Activated naive CD4-positive, alpha-beta T cell treated with anti-CD3 and anti-CD28 coated beads for 36 hours (primary cell): ENCODE measurements at places on chromosomes 1 and 21. TPM values are rescaled to one million over a fixed set of nuclear protein-coding genes. Genes with fewer than 3 reads are reported as not detected.
A peak's percentile ranks its signal among the peaks of the same experiment; 100 is the strongest.

GRCh38 chr1:155078469-155079209 is at the start of gene EFNA3:
EFNA3 (plus strand) TSS chr1:155078837; CDS start chr1:155078942, 105 bp downstream.
- peak; percentile 63 for DNase-seq
- H3K27me3 ChIP-seq, result peaks cover 33% of the 10 kb centered on the region
- H3K4me1 ChIP-seq, result peaks cover 32% of the 10 kb centered on the region
- H3K27ac ChIP-seq, result no peak within 1 kb of the TSS
- no peaks in the 10 kb centered on the region for H3K36me3 ChIP-seq
- peak within 1 kb of the TSS; percentile 56 for H3K4me3 ChIP-seq

DNA sequence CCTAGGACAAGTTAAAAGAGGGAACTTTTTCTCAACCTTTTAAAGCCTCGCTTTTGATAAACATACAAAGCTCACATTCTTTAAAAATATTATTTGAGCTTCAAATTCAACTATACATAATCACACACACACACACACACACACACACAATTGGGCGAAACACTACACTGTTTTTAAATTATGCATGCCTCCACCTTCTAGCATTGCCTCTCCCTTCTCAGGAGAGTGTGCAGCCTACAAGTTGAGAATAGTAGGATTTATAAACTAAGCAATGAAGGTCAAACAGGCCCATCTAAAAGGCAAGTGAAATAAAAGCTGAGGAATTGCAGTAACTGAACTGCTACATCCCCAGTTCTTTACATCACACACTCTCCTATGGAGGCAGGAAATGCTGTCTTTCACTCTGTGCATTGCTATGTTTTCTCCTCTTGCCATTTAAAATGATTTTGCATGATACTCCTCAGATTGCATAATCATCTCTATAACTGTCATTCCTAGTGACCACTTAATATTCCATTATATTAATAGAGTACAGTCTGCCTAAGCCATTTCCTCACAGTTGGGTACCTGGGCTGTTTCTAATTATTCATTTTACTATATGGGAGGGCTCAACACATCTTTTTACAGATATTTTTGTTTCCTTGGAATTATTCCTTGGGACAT is 92.5 kb upstream of the KCNE2 start:
- DNase-seq, result no peak
- no peak overlapping the region for H3K4me3 ChIP-seq

GRCh38 chr1:102842606-102843005 is 265.7 kb downstream of the COL11A1 start:
- H3K4me3 ChIP-seq, result no peak overlapping the region
- DNase-seq, result no peak
- no peaks in the 10 kb centered on the region for H3K36me3 ChIP-seq
- no peak overlapping the region for H3K27ac ChIP-seq
- no peaks in the 10 kb centered on the region for H3K4me1 ChIP-seq

GRCh38 chr1:39277879-39278278 is 73.4 kb downstream of the MACF1 start:
- H3K27me3 ChIP-seq, result no peaks in the 10 kb centered on the region
- H3K4me3 ChIP-seq, result no peak overlapping the region
- DNase-seq, result no peak
- H3K4me1 ChIP-seq, result peaks cover 39% of the 10 kb centered on the region
- H3K36me3 ChIP-seq, result peaks cover 5% of the 10 kb centered on the region

GRCh38 chr1:97660431-97661105 is 260.3 kb downstream of the DPYD start:
- no peaks in the 10 kb centered on the region for H3K4me1 ChIP-seq
- DNase-seq, result no peak
- H3K27me3 ChIP-seq, result no peaks in the 10 kb centered on the region
- H3K4me3 ChIP-seq, result no peak overlapping the region

- peaks cover 4% of the 10 kb centered on the region for H3K4me1 ChIP-seq
- H3K27me3 ChIP-seq, result peaks cover 5% of the 10 kb centered on the region
- no peaks in the 10 kb centered on the region for H3K36me3 ChIP-seq
- H3K4me3 ChIP-seq, result no peak overlapping the region
Observed at GRCh38 chr1:164725401-164725800, 166.4 kb downstream of the PBX1 start.

GRCh38 chr1:108880850-108881249 is 4.1 kb downstream of the GPSM2 start:
- peaks cover 21% of the 10 kb centered on the region for H3K27me3 ChIP-seq
- no peaks in the 10 kb centered on the region for H3K36me3 ChIP-seq
- H3K27ac ChIP-seq, result no peak overlapping the region
- no peak for DNase-seq
- H3K4me1 ChIP-seq, result peaks cover 4% of the 10 kb centered on the region

- H3K4me1 ChIP-seq, result no peaks in the 10 kb centered on the region
- H3K4me3 ChIP-seq, result no peak overlapping the region
- DNase-seq, result no peak
- peaks cover 15% of the 10 kb centered on the region for H3K27me3 ChIP-seq
- no peak overlapping the region for H3K27ac ChIP-seq
Observed at GRCh38 chr1:115194506-115194905, 105.2 kb upstream of the TSPAN2 start.

GRCh38 chr1:112410673-112411072 is 14.7 kb downstream of the CTTNBP2NL start:
- no peaks in the 10 kb centered on the region for H3K27me3 ChIP-seq
- no peak overlapping the region for H3K4me3 ChIP-seq
- H3K4me1 ChIP-seq, result no peaks in the 10 kb centered on the region

DNA sequence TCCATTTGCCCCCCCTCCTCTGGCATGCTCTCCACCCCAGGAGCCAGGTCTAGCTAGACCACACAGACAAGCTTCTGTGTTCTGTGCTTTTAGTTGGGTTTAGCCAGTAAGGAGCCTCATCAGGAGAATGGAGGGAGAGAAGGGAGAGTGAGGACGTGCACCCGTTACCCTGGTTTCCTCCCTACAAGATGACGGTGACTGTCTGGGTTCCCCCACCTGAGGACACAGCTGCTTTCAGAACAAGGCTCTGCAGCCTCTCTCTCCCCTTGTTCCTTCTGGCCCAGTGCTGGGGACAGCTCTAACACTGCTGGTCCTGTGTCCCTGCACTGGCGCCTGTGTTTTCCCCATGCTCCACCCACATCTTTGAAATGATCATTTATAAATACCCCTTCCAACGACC is 184.4 kb upstream of the GALNT2 start:
- H3K36me3 ChIP-seq, result no peaks in the 10 kb centered on the region
- H3K27me3 ChIP-seq, result peaks cover 20% of the 10 kb centered on the region
- no peak overlapping the region for H3K4me3 ChIP-seq

The RBM15 gene
- total RNA-seq, result 91.0 TPM

The PPIAL4G gene
- 0.12 TPM for total RNA-seq

The DNM3 gene
- total RNA-seq, result 0.96 TPM

The CD84 gene
- total RNA-seq, result 8.6 TPM

The KCNJ10 gene
- not detected for total RNA-seq

The CFHR4 gene
- not detected for total RNA-seq

The CRABP2 gene
- 0.45 TPM for total RNA-seq

The SPRR1B gene
- total RNA-seq, result not detected

The FCGR1A gene
- not detected for total RNA-seq

The CHI3L2 gene
- total RNA-seq, result 5.3 TPM
